ENCODE measurements at places on chromosomes 3 and 15.
A peak's percentile ranks its signal among the peaks of the same experiment; 100 is the strongest.

DNA sequence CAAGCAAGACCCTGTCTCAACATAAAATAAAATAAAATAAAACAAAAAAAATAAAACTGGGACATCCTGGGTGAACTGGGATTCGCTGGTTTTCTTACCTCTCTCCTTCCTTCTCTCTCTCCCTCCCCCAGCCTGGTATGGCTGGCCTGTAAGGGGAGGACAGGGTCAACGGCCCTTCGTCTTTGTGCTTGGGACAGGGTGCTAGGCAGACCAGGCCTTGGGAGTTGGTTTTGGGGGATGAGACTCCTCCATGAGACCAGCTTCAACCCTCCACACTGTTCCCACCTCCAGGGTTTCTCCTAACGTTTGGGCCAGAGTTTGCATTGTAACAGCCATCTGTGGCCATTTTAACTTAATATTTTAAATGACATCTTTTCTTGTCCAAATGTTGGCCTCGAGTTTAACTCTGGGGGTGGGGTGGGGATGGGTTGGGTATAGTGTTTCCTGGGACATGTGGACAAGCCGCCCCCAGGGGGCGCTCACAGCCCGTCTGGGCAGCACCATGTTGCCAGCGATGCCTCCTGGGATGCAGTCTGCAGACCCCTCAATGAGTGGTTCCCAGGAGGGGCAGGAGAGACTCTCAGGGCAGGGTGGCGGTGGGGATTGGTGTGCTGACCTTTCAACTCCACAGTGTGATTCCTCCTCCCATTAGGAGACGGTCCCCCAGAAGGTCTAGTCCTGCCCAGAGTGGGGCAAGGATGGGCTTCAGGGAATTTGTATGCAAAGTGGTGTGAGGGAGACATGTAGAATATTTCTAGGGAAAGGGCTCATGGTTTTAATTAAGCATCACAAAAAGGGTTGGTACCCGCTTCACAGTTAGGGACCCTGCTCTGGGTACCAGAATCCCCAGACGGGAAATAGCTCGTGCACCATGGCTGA is 37.7 kb upstream of the LCTL start:
- peak; percentile 78 for DNase-seq

- no peak for DNase-seq
These were observed 404.1 kb upstream of the ATP11B start for GRCh38 chr3:182389071-182389815.

- no peak for DNase-seq
These were observed 139.3 kb downstream of the STT3B start for GRCh38 chr3:31671976-31672375.

GRCh38 chr3:109081746-109082510 is 36.0 kb downstream of the MORC1 start:
- DNase-seq, result peak; percentile 54

- no peak for DNase-seq
These were observed 27.0 kb upstream of the TSPAN3 start for GRCh38 chr15:77097921-77098320.

DNA sequence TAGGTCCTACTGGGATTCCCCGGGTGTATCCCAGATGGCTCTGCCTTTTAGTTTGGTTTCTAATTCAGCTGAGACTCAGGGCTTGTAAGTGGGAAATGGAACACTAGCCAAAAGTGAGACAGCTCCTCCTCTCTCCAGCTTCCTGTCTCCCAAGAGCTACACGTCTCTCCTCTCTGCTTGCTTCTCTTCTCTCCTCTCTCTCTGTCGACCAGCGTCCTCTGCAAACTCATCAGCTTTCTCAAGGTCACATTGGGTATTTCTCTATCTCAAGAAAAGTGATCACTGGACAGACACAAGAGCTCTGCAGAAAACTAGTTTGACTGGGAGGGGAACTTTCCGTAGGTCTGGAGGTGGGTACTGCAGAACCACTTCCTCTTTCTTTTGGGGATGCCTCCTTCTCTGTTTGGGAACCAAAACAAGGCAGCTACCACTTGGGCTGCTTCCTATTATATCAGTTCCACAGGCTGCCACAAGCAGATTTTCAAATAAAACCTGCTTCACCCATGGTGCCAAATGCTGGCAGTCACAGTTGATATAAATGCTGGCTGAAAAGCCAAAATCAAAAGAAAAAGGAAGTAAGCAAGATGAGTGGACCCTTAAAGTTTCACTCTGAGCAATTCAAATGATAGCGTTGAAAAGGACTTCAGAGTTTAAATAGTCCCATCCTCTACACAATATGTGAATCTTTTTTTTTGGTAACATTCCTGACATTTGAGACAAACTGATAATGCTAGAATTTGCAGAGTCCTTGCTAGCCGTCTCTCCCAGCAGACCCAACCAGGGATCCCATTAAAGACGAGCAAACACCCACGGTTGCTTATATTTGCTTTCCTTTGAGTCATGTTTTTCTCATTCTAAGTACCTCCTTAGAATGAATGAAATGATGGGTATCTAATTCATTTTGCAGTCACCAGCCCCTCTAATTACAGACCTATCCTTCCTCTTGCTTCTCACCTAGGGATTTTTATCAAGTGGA is 7.2 kb upstream of the DYNC1LI1 start:
- DNase-seq, result peak; percentile 59

DNA sequence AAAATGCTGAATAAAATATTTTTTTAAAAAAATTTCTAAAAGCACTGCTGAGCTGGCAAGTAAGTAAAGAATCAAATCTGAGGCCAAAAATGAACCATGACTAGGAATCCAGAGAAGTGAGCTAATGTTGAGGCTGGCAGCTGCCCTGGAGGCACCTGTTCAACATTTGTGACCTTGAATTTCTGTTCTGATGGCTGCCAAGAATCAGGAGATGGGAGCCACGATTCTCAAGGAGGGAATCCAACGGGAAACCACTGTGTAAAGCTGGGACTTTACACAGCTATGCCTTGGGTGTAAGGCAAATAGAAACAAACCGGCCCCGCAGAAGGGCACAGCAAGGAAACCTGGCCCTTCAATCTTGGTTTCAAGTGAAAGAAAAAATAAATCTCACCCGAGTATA is 22.7 kb downstream of the HEG1 start:
- no peak for DNase-seq

- DNase-seq, result no peak
These were observed 34.7 kb downstream of the NUP210 start for GRCh38 chr3:13385373-13385965.

DNA sequence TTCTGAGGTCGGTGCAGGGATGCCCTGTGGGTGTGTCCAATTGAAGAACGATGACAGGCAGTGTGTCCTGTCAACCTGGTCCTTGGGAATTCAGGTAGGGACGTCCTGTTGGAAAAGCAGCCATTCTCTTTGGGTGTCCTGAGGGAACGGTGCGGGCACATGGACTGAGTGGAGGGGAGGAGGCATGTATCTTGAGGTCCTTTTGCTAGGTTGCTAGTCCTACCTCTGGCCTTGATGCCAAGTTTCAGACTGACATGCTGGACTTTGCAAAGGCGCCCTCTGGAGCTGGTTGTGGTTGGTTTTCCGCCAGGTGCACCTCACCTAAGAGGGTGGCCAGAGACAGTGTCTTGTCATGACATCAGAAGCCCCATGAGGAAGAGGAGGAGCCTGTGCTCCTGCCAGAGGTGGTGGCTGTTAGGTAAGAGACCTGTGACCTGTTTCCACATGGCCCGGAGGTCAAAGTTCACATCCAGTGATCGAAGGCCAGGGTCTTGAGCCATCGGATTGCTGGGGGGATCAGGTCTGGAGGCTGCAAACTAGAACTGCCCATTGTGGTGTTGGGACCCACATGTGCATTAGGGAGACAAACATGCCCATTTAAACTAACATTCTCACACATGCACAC is 106.3 kb downstream of the SNRPN start:
- no peak for DNase-seq
